ENCODE measurements at places on chromosomes 2 and 18.

DNA sequence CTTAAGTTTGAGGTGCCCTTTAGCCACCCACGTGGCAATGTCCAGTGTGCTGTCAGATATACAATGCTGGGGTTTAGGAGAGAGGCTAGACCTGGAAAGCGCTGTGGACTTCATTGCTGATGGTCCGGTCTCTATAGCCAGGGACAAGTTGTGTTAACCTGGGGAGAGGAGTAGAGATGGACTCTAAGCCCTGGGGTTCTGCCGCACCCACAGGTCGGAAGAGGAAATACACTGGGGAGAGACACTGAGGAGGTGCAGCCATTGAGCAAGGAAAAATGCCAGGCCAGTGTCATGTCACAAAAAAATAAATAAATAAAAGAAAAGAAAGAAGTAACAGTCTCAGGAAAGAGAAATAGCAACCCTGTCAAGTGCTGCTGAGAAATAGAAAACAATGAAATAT is 106.9 kb upstream of the CBLN2 start:
- no peak for DNase-seq

- peak; percentile 94 for DNase-seq
Observed at GRCh38 chr2:177212891-177213856, 580 bp downstream of the HNRNPA3 start.

GRCh38 chr2:33340280-33340679 is 136.2 kb upstream of the RASGRP3 start:
- no peak for DNase-seq

GRCh38 chr2:64234785-64235184 is 90.6 kb upstream of the PELI1 start:
- no peak for DNase-seq

- no peak for DNase-seq
Observed at GRCh38 chr18:48766026-48766425, 184.7 kb downstream of the SMAD7 start.

DNA sequence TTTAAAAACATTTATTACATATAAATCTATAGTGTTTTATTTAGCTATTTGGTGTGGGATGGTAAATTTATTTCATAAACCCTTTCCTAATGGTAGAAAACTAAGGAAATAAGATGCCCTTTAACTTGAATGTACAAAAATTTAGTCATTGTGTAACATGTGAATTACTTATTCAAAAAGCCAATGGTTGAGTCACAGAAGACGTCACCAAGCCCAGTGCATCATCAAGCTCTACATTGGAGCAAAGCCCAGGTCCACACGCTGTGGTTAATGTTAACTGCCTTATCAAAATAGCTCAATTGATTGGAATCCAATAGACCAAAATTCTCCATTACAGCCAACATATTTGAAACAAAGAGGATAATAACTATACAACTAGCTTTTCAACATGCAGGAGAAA is 145.5 kb upstream of the LYPD1 start:
- no peak for DNase-seq
